Caco-2 (cell line): ENCODE measurements at places on chromosomes 1 and 21. TPM values are rescaled to one million over a fixed set of nuclear protein-coding genes. Genes with fewer than 3 reads are reported as not detected.

The TRIM58 gene
- total RNA-seq: not detected in 2 replicates

GRCh38 chr1:155198547-155198906, 9.2 kb downstream of the THBS3 start:
- peaks cover 4% of the 10 kb centered on the region; the same call in 1 of the 2 replicates for H3K4me1 ChIP-seq
- DNase-seq: no peak
- H3K36me3 ChIP-seq: no peaks in the 10 kb centered on the region
- H3K27me3 ChIP-seq: no peaks in the 10 kb centered on the region

DNA sequence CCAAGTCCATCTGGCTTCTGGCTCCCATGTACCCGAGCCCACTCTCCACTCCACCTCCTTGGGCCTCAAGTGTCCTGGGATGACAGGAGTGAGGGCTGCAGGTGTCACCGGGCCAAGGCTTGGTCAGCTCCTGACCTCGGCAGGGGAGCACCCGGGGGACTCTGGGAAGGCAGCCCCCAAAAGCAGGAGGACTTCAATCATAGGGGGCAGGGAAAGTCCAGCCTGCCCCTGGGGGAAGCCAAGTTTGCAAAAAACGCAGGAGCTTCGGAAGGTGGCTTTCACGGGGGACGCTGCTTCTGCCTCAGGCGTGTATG, 56.8 kb downstream of the KCNAB2 start:
- no peak for DNase-seq
- no peaks in the 10 kb centered on the region for H3K36me3 ChIP-seq
- H3K27me3 ChIP-seq: no peaks in the 10 kb centered on the region
- no peak overlapping the region for H3K27ac ChIP-seq
- no peak overlapping the region for H3K4me3 ChIP-seq

GRCh38 chr1:40385437-40386358, 12.2 kb downstream of the SMAP2 start:
- H3K36me3 ChIP-seq: no peaks in the 10 kb centered on the region
- H3K27me3 ChIP-seq: no peaks in the 10 kb centered on the region
- no peak overlapping the region for H3K4me3 ChIP-seq
- no peak for DNase-seq
- H3K27ac ChIP-seq: no peak overlapping the region

DNA sequence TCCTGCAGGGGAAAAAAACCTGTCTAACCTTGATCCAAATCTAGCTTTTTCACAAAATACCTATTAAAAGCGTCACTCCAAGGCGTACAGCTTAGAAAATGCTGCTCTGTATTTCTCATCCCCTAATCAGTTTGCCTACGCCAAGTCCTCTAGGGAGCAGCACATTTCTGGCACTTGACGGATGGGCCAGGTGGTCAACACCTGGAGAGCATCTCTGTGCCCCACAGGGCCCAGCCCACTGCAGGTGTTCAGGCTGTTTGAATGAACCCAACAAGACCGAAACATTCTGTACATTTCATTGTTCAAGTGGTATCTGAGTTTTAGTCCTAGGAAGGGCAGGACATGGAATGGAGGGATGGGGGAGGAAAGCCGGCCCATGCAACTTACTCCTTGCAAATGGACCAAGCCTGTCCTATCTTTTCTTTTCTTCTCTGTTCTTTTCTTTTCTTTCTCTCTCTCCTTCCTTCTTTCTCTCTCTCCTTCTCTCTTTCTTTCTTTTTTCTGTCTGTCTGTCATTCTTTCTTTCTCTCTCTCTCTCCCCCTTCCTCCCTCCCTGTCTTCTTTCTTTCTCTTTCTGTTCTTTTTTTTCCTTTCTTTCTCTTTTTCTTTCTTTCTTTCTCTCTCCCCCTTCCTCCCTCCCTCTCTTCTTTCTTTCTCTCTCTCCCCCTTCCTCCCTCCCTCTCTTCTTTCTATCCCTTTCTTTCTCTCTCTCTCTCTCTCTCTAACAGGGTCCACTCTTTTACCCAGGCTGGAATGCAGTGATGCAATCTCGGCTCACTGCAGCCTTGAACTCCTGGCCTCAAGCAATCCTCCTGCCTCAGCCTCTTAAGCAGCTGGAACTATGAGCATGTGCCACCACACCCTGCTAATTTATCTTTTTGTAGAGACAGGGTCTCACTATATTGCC, 29.1 kb downstream of the IGFN1 start:
- no peak overlapping the region for H3K27ac ChIP-seq
- H3K36me3 ChIP-seq: no peaks in the 10 kb centered on the region
- no peak overlapping the region for H3K4me3 ChIP-seq
- no peaks in the 10 kb centered on the region for H3K27me3 ChIP-seq
- peak; percentile 11 for DNase-seq
